ENCODE measurements at places on chromosomes 6 and 20.

DNA sequence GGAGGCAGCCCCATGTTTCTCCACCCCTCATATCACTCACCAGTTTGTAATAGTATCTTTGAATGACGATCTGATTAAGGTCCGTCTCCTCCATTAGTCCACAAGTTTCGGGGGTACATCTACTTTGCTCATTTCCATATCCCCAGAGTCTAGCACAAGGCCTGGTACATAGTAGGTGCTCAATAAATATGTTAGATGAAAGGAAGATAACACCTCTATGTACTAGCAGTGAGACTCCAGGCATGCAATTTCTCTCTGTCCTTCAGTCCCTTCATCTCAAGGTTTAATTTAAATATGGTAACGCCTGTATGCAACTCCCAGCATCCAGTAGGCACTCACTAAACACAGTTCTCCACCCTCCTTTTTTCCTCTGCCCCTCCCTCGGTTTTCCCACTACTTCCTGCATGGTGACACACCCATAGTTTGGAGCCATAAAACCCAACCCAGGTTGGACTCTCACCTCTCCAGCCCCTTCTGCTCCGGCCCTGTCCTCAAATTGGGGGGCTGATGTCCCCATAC lies 461 bp upstream of the HNF4A start:
- no peak for DNase-seq

- no peak for DNase-seq
Measured at GRCh38 chr6:88871498-88871897, 91.9 kb downstream of the RNGTT start.

DNA sequence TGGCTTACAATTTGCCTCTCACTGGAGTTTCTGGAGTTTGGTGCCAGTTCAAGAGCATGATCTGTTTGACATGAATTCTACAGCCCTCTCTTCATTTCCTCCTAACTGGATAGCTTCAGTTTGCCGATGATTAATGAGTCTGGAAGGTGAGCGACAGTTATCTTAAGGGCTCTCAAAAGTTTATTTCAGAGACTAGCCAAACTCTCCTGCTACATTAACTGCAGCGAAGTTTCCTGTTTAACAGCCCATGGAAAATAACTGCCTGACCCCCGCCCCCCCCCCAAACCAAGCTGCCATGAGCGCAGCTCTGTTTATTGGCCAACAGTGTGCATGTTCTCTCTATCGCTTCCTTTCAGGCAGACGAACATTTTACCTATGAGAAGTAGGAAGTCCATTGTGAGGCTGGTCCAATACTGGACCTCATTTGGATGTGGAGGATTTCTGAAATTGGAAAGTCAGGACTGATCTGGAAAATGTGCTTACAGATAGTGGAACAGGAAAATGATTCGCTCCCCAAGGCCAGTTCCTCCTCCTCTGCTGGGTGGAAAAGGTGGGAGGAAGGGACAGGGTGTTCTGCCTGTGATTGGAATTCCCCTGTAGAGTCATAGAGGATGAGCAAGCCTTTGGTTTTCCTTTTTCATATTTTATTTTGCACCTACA lies 522.2 kb upstream of the JAG1 start:
- DNase-seq: no peak

GRCh38 chr6:90083891-90084290 lies 189.6 kb downstream of the GJA10 start:
- DNase-seq: no peak

Data from stimulated activated CD8-positive, alpha-beta memory T cell treated with anti-CD3 and anti-CD28 coated beads, Interleukin-12 subunit alpha, Interleukin-12 subunit beta, amount 100 ng/mL, for 1 hour (primary cell).